ENCODE measurements at places on chromosomes 4 and X.
A peak's percentile ranks its signal among the peaks of the same experiment; 100 is the strongest.

- DNase-seq = peak; percentile 26
These were observed 343.1 kb downstream of the MID1IP1 start for GRCh38 chrX:39144323-39144722.

- DNase-seq = peak; percentile 53
These were observed 23.6 kb downstream of the CA5B start for GRCh38 chrX:15761564-15762191.

DNA sequence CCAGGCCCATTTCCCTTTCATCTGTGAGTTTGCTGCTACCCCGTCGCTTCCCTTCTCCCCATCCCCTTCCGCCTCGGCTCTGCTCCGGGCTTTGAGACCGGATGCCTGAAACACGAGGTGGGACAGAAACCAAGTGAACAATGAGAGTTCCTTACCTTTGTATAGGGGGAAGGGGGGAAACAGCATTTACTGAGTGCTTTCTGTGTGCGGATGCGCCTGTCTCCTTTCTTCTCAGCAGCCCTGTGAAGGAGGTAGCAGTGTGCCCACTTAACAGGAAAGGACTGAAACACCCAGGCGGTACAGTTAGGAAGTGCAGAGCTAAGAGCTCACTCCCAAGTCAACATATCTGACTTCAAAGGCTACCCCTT lies 43.2 kb upstream of the TMSB15B start:
- DNase-seq = peak; percentile 39

GRCh38 chr4:98659106-98659592 lies 738 bp upstream of the TSPAN5 start:
- DNase-seq = no peak

GRCh38 chrX:68584221-68584620 lies 63.2 kb upstream of the STARD8 start:
- no peak for DNase-seq

- no peak for DNase-seq
These were observed 3.9 kb upstream of the EGFL6 start for GRCh38 chrX:13565511-13565910.

- DNase-seq = no peak
These were observed 756 bp downstream of the PABPC5 start for GRCh38 chrX:91435395-91435794.

GRCh38 chr4:169818063-169818679 lies 60.4 kb upstream of the HPF1 start:
- no peak for DNase-seq

DNA sequence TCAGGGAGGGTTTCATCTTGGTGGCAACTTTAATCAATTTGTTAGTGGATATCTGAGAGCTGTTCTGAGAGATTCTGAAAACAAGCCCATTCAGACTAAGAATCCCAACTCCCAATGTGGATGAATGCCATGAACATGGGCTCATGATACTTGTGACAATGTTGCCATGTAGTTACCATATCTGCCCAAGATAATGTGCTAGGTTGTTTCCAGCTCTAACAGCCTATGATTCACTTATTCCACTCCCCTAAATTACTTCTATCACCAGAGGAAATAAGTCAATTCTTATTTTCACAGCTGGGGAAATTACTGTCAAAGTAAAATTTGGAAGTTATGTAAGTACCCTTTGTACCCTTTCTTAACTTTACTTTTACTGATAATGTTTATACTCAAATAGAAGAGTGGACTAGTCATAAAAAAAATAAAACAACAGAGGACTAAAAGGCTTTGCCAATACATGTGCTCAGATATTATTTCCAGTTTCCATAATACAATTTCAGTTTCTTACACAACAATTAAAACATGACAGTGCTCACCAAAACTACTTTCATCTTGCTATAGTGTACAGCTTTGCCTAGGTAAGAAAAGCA lies 1101.7 kb upstream of the INTU start:
- no peak for DNase-seq

GRCh38 chrX:14697451-14697850 lies 168.1 kb downstream of the GLRA2 start:
- DNase-seq = peak; percentile 0

DNA sequence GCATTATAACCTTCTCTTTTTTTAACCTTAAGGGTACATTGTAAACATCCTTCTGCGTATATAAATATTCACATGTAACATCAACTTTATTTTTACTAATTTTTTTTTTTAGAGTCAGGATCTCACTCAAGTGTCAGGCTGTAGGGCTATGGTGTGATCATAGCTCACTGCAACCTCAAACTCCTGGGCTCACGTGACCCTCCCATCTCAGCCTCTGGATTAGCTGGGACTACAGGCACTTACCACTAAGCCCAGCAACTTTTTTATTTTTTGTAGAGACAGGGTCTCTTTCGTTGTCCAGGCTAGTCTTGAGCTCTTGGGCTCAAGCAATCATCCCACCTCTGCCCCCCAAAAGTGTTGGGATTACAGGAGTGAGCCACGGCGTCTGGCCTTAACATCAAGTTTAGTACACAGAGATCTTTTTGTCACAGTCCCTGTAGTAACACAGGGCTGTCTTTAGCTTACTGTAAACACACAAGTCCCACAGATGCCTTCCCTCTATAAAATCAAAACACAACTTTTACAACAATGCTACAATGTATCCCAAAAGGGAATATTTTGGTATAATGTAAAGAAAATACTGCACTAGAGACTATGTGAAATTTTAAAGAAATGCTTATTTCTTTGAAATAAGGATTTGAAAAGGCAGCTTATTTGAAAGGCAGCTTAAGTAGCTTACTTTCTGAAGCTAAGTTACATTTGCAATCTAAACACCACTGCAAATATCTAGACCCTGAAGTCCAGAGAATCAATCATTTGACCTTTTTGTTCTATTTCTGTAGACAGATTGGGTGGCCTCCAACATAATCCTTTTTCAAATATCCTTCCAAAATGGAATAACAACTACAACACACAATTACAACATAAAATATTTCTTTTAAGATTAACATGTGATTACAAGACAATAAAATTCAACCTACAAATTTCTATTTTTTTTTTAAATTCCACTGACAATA lies 116.0 kb downstream of the APBB2 start:
- no peak for DNase-seq

DNA sequence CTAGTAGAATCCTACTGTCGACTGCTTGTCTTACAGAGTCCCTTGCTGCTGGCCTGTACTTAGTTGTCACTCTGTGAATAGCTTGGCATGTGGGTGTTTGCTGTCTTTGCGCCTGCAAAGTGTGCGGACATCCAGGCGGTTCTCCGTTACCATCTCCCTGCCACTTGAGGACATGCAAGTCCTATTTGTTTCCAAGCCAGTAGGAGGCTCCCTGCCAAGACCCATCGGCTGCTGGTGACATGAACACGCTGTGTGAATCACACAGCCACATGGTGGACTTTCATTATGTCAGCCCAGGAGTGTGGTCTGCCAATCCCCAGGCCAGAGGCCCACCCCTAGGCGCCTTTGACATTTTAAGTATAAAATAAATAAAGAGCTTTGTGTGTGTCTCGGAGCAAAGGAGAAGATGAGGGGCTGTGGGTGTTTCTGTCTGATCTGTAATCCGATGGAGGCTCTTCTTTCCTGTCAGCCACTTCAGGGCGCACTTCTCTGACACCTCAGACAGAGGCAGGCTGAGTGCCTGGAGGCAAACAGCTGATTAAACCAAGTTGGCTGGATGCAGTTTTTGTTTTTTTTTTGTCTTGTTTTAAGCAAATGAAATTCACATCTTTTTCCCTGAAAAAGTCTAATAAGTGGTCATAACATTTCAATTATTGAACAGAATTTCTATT lies 51.5 kb downstream of the ALPK1 start:
- no peak for DNase-seq

DNA sequence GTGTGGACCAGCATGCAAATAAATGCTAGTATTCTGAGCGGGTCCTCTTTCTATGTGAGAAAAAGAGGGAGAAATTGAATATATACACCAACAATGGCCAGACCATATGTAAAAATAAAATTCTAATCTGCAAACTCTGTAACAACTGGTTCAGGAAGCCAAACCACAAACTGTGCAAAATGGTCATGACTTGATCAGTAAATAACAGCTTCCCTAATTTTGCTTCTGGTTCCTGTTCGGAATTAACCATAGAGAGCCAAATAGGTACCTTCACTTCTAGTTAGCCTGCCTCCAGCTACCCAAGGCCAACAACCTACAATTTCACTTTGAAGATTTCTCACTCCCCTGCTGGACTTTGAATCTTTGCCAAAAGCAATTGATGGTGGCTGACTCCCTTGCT lies 1313.2 kb downstream of the ADGRL3 start:
- no peak for DNase-seq

DNA sequence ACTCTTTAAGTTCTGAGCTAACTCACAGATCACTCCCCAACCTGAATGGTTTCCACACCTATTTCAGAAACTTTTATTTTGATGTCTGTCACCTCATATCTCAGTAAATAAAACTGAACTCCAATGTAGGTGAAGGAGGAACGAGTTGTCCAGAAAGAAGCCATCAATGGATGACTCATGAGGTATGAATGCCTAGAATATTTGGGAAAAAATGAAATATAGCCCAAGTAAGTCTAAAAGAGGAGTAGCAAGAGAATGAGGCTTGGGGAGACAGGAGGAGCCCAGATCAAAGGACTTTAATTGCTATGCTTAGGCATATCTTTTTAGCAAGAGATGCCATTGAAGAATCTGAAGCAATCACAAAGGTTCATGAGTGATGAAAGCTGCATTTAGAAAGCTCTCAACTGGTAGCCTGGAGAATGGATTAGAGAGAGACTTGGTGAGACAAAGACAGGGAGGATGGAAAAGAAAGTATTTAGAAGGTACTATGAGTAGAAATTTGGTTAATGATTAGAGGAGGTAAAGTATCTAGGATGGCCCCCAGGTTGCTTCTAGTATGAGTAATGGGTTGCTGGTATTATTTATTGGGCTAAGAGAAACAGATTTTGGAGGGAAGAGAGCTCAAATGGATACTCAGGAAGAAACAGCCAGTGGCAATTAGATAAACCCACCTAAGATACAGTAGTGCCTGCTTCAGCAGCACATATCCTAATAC lies 39.4 kb downstream of the NOCT start:
- no peak for DNase-seq

GRCh38 chrX:145821291-145821897 lies 3.8 kb downstream of the SLITRK2 start:
- DNase-seq = no peak

- DNase-seq = no peak
These were observed 79.4 kb downstream of the RLIM start for GRCh38 chrX:74535086-74535407.

DNA sequence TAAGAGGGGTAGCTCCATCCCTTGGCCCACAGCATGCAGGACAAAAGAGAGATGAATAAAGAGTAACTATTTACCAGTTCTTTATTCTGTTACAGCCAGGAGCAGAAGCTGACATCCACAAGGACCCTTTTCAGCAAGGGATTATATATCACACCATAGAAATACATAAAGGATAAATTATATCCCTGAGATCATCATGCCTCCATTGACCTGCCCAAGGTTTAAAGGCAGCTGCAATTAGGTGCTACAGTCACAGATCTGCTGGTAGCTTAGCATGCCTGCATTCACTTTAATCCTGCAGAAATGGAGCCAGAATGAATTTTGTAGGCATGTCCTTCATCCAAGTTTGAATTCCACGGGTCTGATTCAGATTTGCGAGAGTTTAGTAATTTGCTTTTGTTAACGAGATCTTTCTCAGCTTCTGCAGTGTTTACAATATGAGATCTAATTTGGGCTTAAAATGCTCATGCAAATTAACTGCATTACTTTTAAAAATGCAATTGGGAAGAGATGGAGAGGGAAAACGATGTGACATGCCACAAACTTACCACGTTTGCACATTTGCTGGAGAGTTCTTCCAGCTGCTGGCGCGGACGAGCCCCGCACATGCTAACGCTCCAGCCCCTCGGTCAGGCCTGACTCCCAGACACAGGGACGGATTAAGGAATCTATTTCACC lies 327.0 kb upstream of the NOCT start:
- no peak for DNase-seq

GRCh38 chr4:17120761-17121160 lies 222.3 kb upstream of the LDB2 start:
- DNase-seq = no peak

- DNase-seq = no peak
These were observed 28.2 kb downstream of the TAPT1 start for GRCh38 chr4:16197876-16198665.

- no peak for DNase-seq
These were observed 706.4 kb downstream of the SMARCA1 start for GRCh38 chrX:128816919-128817318.

GRCh38 chr4:39146211-39146610 lies 36.1 kb upstream of the WDR19 start:
- DNase-seq = no peak

GRCh38 chr4:161815841-161816240 lies 348.0 kb downstream of the FSTL5 start:
- DNase-seq = no peak

DNA sequence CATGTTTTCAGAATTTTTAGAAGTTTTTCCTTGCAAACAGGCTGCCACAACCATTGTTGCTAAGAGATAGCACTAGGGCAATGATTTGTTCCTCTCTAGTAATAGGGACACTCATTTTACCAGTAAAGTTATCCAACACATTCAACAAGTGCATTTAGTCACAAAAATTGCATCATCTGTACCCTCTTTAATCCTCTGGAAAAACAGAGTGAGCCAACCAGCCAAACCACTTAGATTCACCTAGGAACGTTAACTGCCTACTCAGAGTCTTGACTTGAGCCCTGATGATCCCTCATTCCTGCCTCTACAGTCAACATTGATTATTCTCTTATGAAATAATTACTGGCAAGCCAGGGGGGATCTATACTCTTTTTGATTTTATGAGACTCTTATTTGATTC lies 17.0 kb upstream of the ADGRA3 start:
- DNase-seq = no peak

DNA sequence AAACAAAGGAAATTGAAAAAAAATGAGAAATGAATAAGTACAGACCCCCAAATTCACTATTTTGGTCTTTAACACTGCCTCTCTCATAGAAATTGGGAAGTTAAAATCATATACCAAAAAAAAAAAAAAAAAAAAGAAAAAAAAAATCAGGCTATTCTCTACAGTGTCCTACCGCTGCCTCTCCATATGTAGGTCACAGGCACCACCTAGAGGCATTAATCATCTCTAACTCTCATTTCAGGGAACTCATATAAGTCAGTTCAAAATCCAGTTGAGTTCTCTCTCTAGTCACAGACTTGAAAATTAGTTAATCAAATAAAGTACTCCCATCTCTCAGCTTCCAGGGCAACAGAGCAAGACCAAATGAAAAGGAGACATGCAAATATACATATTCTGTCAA lies 47.9 kb downstream of the COX18 start:
- DNase-seq = no peak

- DNase-seq = no peak
These were observed 61.1 kb upstream of the HCCS start for GRCh38 chrX:11050013-11050412.

DNA sequence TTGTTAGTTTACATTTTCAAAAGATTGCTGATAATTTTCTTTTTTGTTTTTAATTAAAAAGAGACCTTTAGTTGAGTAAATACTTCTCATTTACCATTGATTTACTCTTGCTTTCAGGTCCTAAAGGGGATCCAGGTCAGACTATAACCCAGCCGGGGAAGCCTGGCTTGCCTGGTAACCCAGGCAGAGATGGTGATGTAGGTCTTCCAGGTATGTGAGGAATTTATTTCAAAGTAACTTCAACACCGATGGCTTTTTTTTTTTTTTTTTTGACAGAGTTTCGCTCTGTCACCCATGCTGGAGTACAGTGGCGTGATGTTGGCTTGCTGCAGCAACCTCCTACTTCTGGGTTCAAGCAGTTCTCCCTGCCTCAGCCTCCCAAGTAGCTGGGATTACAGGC lies 135.1 kb downstream of the IRS4 start:
- no peak for DNase-seq

GRCh38 chr4:36651253-36651652 lies 369.8 kb downstream of the DTHD1 start:
- no peak for DNase-seq

GRCh38 chrX:101977106-101977505 lies 45.3 kb upstream of the ZMAT1 start:
- no peak for DNase-seq
